ENCODE measurements at places on chromosomes 13 and 19.

DNA sequence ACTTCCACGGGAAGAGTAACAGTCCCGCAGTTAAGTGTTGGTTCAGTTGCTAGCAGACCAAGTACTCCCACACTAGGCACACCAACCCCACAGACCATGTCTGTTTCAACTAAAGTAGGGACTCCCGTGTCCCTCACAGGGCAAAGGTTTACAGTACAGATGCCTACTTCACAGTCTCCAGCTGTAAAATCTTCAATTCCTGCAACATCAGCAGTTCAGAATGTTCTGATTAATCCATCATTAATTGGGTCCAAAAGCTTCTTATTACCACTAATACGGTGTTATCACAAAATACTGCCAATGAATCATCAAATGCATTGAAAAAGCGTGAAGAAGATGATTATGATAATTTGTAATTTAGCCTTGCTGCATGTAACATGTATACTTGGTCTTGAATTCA is 95.8 kb downstream of the URI1 start:
- no peak for DNase-seq

GRCh38 chr19:46972311-46972710 is 47.3 kb upstream of the NPAS1 start:
- DNase-seq: no peak

DNA sequence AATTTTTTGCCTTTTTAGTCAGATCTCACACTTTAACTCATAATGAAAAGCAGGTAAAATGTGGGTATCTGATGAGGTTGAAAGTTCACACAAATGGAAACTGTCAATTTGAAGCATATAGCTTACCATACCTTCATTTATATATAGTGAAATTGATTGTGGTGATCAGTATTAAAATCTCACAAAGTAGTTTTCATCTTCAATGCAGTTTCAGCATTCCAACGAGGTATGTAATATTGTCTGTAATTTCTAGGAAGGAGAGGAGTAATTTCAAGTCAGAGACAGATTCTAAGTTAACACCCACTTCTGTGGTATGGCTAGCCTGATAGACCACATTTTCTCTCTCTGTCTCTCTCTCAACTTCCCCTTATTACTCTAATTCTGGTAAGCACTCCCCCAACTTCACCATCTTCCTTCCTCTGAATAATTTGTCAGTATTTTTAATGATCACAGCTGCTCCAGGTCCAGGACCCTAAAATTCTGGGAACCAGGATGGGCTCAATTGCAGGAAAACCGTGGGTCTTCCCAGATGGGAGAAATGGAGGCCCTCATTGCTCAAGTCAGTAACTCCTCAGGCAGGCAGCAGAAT is 455.7 kb downstream of the FGF9 start:
- DNase-seq: no peak

GRCh38 chr13:43763143-43763759 is 23.5 kb downstream of the ENOX1 start:
- DNase-seq: no peak

DNA sequence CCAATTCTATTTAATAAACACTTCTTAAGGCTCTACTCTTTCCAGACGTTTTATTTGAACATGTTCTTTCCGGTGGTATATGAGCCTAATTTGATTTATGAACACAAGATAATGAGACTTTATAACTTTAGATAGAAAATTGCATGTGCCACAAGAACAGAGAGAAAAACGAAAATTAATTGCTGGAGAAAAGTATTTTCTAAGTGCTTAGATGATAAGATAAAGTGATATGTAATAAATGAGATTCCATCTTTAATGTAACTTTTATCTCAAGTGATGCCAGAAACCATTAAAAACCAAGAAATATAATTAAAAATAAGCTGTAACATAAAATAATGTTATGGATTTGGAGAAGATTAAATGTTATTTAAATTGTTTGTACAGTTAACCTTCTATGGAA is 33.2 kb upstream of the KL start:
- DNase-seq: no peak

All from right renal pelvis (tissue), 4 donors.